Activated CD8-positive, alpha-beta memory T cell treated with anti-CD3 and anti-CD28 coated beads, Interleukin-2, amount 50 U/mL, for 4 hours (primary cell): ENCODE measurements at places on chromosomes 13 and 19.

DNA sequence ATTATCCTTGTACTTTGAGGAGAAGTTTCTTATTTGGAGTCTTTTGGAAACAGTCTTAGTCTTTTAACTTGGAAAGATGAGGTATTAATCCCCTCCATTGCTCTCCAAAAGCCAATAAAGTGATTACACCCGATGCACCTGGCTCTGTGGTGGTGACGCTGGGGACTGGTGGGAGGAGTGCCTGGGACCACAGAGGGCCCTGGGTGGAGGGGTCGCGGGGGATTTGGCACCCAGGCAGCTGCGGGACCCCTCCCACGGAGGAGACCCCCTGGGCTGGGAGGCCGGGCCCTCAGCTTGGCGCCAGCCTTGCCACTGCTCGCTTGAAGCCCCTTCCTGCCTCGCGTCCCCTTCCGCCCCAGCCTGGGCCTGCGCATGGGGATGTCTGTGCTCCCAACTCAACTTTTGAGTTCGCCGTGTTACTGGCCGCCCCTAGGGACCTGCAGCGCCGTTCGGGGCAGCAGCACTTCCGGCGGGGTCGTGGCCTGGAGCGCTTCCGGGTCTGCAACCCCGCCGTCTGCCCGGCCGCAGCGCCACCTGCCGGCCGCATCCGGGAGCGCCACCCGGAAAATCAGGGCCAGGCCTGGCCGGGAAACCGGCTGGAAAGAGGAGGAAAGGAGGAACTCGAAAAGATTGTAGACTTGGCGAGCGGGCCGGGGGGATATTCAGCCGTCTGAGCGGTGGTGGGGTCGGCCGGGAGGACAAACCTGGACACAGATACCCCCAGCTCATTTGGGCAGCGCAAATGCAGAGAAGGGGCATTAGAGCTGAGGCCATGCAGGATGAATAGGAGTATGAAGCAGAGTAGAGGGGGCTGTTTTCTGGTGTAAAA lies 8.4 kb downstream of the PEAK3 start:
- DNase-seq = peak; percentile 76

DNA sequence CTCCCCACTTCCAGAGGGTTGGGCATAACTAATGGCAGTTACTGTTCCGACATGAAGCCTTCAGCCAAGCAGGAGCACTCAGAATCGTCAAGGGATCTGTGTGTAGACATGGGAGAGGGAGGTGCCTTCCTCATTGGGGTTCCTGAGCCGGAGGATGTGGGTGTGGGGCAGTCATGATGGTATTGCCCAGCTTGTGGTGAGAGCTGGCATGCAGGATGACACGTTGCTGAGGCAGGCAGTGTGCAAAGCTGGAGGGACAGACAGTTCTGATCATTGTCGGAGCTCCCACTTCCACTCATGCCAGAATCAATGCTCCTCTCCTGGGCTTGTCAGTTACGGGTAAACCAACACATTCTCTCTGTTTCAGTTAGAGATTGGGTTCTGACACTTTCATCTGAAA lies 83.9 kb upstream of the TSC22D1 start:
- no peak for DNase-seq

DNA sequence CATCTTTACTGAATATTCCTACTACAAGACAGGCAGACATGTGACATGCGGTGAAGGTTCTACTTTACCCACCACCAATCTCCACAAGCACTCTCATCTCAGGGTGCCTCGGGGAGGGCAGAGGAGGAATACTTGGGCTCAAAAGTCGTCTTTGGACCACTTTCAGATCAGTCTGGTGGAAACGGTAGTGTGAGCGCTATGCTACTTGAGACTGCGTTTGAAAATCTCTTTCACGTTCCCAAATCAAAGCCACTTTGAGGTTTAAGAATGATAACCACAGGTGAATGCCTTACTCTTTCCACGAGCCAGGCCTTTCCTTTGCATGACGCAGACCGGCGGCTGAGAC lies 1.5 kb upstream of the SOX1 start:
- DNase-seq = no peak

GRCh38 chr13:107832500-107833100 lies 382.7 kb downstream of the LIG4 start:
- DNase-seq = no peak

DNA sequence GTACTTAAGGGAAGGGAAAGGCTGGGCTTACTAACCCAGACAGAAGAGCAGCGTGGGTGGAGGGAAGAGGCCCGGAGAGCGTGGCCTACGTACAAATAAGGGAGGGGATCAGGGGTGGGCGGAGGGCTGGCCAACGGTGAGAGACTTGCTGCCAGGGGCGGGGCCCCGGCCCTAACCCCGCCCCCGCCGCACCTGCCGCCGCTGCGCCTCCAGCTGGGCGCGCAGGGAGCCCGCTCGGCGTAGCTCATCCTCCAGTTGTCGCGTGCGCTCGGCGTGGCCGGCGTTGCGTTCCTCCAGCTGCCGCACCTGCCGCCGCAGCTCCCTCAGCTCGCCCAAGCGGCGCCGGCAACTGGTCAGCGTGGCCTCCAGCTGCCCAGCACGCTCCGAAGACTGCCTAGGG lies 5.7 kb downstream of the HOOK2 start:
- peak; percentile 60 for DNase-seq

DNA sequence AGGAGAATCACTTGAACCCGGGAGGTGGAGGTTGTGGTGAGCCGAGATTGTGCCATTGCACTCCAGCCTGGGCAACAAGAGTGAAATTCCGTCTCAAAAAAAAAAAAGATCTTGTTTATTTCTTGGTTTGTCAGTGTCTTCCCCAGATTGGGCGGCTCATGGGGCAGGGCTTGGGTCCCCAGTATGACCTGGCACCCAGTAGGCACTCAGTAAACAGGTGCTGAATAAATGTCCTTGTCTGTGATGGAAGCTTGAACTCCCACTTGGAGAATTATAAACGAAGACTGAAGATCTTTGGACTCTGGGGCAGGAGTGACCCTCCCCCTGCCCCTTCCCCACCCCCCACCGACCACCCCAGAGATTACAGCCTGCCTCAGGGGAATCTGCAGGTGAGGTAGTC lies 9.9 kb upstream of the FUT5 start:
- DNase-seq = no peak

DNA sequence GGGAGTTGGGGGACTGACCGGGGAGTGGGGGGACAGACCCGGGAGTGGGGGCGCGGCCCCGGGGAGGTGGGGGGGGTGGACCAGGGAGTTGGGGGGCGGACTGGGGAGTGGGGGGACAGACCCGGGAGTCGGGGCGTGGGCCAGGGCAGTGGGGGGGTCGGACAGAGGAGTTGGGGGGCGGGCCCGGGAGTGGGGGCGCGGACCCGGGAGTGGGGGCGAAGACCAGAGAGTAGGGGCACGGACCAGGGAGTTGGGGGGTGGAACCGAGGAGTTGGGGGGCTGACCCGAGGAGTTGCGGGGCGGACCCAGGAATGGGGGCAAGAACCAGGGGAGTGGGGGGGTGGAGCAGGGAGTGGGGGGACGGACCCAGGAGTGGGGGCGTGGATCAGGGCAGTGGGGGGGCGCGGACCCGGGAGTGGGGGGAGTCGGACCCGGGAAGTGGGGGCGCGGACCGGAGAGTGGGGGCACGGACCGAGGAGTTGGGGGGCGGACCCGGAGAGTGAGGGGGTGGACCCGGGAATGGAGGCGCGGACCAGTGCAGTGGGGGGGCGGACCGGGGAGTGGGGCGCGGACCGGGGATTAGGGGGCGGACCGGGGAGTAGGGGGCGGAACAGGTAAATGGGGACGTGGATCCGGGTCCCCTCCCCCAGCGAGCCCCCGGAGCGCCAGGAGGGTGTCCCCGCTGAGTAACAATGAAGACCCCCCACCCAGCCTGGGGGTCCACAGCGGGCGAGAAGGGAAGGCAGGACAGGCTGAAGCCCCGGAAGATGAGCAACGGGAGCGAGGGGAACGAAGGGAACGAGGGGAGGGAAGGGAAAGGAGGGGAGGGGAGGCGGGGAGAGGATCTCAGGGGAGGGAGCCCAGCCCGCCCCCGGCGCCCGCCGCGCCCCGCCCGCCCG lies 589 bp downstream of the R3HDM4 start:
- DNase-seq = peak; percentile 54

DNA sequence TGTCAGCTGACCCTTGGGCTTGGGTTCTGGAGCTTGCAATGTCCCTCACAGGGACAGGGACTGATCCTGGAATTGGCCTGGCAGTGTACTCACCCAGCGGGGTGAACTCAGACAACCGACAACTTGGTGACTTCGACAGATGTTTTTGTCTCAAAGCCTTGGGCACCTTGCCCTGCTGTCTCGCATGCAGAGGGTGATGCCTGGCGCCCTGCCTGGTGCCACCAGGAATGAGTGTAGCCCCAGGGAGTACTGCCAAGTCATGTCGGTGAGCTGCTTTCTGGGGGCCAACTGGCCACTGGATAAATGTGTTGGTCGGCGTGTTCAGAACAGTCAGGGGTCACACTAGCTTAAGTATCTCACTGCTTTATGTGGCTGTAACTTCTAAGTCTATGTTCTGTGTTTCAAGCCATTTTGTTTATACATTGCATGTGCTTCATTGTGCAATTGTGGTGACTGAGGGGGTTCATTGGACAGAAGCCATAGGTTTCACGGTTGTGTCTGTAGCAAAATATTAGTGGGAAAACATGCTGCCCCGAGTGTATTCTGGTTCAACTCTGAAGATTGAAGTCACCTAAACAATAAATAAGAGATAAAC lies 96.3 kb upstream of the TNFSF11 start:
- no peak for DNase-seq

DNA sequence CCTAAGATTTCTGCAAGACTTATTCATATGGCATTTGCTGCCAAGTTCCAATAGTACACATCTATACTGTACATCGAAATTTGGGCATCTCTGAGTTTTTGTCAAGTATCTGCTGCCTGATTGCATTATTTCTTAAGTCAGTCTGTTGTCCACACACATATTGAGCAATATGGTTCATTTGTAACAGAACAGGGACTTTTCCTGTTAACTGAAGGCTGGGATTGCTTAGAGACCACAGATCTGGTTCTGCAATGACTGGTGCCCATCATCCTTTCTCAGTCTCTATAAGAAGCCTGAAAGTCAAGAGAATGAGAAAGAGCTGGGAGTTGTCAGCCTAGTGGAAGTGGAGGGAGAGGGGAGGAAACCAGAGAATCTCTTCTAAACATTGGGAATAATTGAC lies 22.5 kb upstream of the MYCBP2 start:
- no peak for DNase-seq

- peak; percentile 25 for DNase-seq
These were observed 49.8 kb downstream of the ELF1 start for GRCh38 chr13:40969169-40969901.

- DNase-seq = no peak
These were observed 51.9 kb downstream of the DOCK9 start for GRCh38 chr13:98925949-98926348.

DNA sequence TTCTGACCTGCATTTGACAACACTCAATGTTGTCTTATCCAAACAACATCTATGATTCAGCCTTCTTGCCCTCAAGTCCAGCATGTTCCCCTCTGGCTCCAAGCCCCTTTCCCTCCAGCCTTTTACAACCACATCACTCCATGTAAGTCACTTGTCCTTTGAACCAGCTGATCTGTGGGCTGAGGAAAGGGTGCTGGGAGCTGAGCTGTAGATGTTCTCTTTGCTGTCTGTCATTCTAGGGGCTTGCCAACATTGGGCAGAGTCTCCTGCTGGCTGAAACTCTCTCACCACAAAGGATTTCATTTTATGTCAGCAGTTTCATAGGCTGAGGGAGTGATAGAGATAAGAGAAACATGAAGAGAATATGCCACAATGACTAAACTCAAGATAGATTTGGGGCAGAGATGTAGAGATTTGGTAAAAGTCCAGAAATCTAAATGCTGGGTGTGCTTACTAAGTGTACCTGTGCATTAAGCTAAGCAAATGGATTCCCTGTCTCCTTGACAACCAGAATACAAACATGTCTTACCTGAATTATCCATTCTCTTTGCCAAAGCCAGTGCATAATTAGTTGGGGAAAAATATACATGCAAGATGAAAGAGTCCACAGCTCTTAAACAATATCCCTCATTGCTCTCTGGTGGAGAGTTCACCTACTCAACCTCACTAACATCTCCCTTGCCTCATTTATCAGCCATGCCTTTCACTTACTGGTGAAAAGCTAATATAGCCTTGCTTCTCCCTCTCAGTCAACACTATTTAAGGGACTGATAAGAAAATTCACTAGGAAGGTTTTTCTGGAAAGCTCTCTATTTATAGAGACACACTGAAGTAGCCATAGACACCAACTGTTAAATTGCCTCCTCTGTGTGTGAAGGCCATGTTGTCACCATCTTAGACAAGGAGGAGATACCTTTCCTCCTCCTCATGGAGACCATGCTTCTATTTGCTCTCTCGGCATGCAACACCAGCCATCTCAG lies 175.5 kb upstream of the SERP2 start:
- DNase-seq = no peak

- DNase-seq = no peak
These were observed at the start of gene SOX1 for GRCh38 chr13:112067116-112067741. SOX1 (plus strand) TSS chr13:112067149; CDS start chr13:112067659, 510 bp downstream.

GRCh38 chr13:113297370-113298042 lies 467 bp downstream of the LAMP1 start:
- peak; percentile 43 for DNase-seq

DNA sequence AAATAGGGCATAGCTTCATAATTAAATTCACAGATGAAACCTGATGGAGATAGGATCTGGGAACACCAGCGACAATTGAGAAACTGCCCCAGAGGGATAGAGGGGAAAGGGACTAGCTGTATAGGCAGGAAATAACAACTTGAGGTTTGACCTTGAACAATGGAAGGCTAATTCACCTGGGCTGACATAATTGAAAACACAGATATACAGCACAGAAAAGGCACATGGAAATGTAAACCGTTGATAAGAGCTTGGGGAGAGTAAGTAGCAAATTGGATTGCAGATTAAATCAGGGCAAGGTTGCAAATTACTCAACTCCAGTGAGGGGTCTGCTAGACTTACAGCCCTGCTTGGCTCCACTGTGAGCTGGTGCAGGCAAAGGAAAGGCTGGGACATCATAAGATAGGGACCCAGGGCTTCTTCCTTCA lies 246.7 kb downstream of the DLEU7 start:
- no peak for DNase-seq
